ENCODE measurements at places on chromosomes 7 and 10.

DNA sequence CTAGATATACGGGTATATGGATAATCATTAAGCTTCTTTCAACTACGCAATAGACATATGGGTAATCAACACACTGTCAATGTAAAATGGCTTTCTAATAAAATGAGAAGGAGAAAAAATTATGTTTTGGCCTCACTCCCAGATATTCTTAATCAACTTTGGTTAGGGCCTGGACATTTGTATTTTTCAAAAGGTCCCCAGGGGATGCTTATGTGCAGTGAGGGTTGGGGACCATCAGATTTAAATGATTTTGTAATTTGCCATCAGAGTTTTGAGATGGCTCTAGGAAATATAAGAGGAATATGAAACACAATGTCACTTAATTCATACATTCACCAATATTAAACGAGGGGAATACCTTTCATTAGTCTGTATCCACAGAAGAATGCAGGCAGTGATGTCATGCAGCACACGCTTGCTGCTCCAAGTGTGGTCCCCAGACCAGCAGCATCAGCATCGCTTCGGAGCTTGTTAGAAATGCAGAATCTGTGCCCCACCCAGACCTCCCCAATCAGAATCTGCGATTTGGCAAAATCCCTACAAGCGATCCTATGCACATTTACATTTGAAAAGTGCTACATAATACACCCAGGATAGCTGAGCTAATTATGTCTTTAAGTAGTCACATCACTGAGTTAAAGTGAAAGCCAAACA, 75.1 kb downstream of the INHBA start:
- no peak for DNase-seq

- no peak for DNase-seq
These were observed 62.4 kb downstream of the INHBA start for GRCh38 chr7:41640487-41640886.

- no peak for DNase-seq
These were observed 43.5 kb upstream of the CACUL1 start for GRCh38 chr10:118798231-118798662.

GRCh38 chr7:45225311-45225947, 67.8 kb downstream of the RAMP3 start:
- DNase-seq = no peak

- no peak for DNase-seq
These were observed 74.5 kb downstream of the CHRM2 start for GRCh38 chr7:136942994-136943393.

- no peak for DNase-seq
These were observed 142.9 kb downstream of the THSD7A start for GRCh38 chr7:11689096-11689495.
